ENCODE measurements at places on chromosomes 1 and 21. TPM values are rescaled to one million over a fixed set of nuclear protein-coding genes. Genes with fewer than 3 reads are reported as not detected.

LCE1E gene
- total RNA-seq: not detected

- DNase-seq: no peak
Observed at GRCh38 chr21:38183961-38184360, 72.8 kb upstream of the KCNJ15 start.

DNA sequence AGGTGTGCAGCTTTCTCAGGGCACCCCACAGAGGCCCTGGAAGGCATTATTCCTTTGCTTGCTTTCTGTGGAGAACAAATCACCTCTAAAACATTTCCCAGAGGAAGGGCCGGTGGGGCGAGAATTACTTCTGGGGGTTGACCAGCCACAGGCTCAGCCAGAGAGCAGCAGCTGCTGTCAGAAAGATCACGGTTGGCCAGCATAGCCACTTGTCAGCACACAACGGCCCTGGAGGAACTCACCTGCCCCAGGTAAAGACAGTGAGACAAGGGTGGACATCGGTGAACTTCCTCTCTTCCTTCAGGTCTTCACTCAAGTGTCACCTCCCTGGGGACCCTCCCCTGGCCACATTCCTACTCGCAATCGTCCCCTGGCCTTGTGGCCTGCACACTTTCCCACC, 69.5 kb upstream of the CLDN14 start:
- DNase-seq: no peak

DNA sequence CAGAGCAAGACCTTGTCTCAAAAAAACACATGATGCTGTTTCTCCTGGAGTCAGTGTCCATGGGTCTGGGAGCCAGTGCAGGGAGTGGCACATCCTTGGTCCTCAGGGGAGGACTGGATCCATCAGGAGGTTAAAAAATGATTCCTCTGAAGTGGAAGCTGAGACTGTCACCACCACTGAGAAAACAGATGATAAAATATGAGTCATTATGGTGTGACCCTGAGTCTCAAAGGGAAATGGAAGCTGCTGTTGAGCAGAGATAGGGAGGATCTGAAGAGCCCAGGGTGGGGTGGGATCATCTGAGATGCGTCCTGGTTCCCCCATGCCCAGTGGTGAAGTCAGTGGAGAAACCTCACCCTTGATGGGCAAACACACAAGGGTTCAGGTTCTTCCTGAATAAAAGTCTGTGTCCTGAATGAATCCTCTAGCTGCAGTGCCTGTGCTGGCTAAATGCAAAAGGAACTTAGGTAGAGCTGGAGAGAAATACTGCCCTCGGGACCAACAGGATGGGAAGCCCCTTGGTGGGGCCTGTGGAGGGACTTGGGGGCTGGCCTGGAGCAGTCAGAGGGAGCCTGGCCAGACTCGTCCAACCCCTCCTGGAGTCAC, 61.6 kb upstream of the TENT5B start:
- DNase-seq: no peak

Data from dorsolateral prefrontal cortex (tissue), 122 donors.